ENCODE measurements at places on chromosomes 7 and 10.

GRCh38 chr10:63889803-63890202 lies 368.6 kb downstream of the REEP3 start:
- no peak for DNase-seq

DNA sequence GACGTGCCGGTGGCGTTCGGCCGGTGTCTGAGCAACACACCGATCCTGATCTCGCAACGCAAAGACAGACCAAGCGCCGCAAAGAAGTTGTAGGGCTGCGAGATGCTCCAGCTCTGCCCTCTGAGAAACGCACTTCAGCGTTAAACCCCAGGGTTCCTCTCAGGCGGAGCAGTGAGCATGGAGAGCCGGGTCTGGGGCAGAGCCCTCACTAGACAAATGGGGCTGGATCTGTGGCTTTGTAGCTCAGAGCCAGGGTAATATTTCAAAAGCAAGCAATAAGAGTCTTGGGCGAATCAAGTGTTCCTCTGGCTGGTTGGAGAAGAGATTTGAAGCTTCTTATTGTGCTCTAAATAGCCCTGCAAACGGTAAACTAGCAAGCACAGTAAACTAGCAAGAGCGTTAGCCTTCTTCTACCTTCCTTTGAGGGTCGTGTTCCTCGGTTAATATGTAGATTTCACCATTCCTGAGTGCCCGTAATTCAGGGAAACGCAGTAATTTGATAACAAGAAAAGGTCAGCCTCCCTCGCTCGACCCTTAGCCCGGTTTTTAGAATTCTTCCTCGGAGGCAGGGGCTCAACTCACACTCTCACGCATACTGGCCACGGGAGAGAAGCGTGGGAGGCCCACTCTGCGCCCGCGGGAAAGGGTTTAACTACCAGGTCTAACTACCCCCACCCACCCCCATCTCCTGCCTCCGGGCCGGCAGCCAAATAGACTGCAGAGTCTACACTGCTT lies 6.7 kb downstream of the SKAP2 start:
- no peak for DNase-seq

DNA sequence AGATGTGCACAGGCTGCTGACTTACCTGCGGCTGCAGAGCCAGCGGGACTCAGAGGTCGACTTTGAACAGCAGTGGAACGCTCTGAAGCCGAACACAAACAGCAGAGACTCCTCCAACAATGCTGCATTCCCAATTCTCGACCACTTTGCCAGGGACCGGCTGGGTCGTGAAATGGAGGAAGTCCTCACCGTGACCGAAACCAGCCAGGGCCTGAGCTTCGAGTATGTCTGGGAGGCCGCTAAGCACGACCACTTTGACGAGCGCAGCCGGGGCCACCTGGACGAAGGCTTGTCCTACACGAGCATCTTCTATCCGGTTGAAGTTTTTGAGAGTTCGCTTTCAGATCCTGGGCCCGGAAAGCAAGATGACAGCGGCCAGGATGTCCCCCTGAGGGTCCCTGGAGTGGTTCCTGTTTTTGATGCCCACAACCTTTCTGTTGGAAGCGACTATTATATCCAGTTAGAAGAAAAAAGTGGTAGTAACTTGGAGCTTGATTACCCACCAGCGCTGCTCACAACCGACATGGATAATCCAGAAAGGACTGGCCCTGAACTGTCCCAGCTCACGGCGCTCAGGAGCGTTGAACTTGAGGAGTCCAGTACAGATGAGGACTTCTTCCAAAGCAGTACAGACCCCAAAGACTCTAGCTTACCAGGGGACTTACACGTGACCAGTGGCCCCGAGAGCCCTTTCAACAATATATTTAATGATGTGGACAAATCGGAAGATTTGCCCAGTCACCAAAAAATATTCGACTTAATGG lies 19.4 kb upstream of the BHLHA15 start:
- DNase-seq: no peak

DNA sequence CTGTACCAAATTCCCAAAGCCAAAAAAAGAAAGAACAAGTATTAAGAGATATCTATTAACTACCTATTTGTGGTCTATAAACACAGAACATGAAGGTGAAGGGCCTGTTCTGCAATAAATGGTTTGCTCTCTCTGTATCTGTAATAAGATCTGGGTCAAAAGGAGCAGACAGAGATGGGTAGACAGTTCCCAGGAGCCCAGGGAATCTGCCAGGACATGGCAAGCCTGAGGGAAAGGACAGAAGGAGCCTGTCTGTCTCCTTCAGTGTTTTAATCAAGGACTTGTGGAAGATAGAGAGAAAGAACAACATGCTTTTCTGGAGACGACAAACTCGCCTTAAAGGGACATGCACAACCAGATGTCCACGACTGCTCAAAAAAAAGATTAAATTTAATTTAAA lies 165.7 kb downstream of the ELMO1 start:
- DNase-seq: no peak

- no peak for DNase-seq
Observed at GRCh38 chr10:24448351-24448999, 239.5 kb downstream of the KIAA1217 start.

GRCh38 chr7:151388007-151388297 lies 21.9 kb downstream of the WDR86 start:
- no peak for DNase-seq

DNA sequence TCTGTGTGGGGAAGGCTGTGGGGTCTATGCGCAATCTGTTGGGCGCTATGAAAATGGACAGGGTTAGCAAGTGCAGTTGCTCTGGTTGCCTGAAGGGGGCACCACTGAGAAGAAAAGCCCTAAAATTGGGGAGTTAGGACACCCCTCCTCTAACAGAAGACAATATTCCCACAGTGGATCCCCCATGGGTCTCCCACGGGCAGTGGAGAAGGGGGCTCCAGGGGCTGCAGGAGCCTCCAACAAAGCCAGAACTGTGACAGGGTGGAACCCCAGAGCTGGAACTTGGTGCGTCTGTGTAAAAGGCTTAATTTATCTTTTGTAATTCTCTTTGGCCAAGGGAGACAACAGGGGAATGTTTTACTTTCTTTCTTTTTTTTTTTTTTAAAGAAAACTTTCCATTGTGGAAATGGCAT lies 12.5 kb upstream of the COL13A1 start:
- no peak for DNase-seq

DNA sequence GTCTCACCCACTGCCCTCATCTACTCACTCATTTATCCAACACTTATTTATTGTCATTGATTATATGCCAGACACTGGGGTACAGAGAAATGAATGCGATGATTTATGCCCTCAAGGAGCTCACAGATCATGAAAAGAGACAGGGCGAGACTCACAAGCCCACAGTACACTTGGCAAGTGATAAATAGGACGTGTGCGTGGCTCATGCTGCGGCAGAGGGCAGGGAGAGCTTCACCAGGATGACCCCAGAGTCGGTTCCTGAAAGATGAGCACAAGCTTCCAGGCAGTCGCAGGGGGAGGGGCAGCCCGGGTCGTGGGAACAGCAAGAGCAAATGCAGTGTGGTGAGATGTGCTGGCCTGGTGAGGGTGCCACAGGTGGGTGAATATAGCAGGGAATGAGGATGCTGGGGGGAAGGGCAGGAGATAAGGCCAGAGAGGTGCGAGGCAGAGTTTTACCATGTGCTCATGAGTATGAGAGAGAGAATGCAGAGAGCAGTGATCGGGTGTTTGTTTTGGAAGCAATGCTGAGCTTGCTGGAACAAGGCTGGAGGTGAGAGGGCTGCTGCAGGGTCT lies 70.9 kb downstream of the ATXN7L1 start:
- no peak for DNase-seq

GRCh38 chr10:132739225-132739613 lies 46.7 kb downstream of the NKX6-2 start:
- DNase-seq: no peak

Measured in stimulated activated CD4-positive, alpha-beta T cell treated with anti-CD3 and anti-CD28 coated beads, TNF-alpha, amount 100 ng/mL, for 48 hours (primary cell).